CD4-positive, alpha-beta T cell treated with Interleukin-4 for 4 hours (primary cell): ENCODE measurements at places on chromosomes 4 and X.

DNA sequence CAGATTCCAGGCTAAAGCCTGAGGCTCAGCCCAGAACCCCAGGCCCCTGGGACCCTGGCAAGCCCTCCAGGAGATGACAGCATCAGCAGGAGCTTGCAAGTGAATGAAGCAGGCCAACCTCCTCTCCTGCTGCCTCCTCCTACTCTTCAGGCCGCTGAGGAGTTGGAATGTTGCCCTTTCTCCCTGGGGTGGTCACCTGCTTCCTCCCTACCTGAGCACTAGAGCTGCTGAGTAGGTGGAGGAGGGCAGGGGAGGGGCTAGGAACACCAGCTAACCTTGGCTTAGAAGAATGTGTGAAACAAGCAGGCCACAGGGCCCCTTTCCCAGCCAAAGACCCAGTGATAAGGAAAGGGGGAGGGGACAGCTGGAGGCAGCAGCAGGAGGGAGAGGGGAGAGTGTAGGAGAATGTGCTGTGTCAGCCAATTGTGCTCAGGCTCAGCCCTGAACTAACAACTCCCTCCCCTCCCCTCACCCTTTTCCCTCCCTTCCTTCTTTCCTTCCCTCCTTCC lies 58.0 kb downstream of the PJA1 start:
- DNase-seq = no peak

DNA sequence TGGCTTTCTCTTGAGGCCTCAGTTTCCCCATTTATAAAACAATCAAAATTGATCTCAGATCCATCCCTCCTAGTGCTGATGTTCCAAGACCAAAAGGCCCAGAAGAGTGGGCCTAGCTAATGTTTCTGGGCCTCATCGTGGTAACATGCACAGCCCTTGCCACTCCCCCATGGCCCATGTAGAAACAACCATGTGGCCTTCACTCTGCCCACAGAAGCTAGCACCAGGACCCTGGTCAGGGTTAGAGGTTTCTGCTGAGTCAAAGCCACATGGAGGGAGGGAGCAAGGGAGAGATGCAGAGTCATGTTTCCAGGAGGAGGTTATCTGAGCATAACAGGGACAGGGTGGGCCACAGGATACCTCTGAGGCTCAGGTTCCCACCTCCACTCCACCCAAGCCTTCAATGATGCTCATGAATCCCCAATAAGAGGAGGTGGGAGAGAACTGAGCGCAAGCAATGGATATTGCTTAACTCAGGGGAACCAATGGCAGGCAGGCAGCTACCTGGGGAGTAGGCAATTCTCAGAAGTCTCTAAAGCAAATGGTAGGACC lies 16.9 kb downstream of the OTUD5 start:
- no peak for DNase-seq

- no peak for DNase-seq
These were observed 24.2 kb upstream of the XPNPEP2 start for GRCh38 chrX:129714581-129714980.

GRCh38 chr4:112939901-112940300 lies 109.6 kb upstream of the ANK2 start:
- no peak for DNase-seq

DNA sequence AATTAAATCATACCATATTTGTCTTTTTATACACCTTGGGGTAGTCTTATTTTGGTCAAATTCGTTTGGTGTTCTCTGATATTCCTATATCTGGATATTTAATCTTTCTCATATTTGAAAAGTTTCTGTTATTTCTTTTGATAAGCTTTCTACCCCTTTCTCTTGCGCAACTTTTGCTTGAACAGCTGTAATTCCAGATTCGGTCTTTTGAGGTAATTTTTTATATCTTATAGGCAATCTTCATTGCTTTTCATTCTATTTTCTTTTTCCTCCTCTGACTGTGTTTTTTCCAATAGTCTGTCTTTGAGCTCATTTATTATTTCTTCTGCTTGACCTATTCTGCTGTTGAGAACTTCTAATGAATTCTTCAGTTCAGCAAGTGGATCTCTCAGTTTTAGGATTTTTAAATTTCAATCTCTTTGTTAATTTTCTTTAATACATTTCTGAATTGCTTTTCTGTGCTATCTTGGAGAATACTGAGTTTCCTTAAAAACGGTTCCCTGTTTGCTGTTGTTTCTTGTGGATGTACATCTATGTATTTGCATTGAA lies 11.3 kb upstream of the MTHFD2L start:
- DNase-seq = no peak
